AG04450 (cell line): ENCODE measurements at places on chromosomes 4 and X.

DNA sequence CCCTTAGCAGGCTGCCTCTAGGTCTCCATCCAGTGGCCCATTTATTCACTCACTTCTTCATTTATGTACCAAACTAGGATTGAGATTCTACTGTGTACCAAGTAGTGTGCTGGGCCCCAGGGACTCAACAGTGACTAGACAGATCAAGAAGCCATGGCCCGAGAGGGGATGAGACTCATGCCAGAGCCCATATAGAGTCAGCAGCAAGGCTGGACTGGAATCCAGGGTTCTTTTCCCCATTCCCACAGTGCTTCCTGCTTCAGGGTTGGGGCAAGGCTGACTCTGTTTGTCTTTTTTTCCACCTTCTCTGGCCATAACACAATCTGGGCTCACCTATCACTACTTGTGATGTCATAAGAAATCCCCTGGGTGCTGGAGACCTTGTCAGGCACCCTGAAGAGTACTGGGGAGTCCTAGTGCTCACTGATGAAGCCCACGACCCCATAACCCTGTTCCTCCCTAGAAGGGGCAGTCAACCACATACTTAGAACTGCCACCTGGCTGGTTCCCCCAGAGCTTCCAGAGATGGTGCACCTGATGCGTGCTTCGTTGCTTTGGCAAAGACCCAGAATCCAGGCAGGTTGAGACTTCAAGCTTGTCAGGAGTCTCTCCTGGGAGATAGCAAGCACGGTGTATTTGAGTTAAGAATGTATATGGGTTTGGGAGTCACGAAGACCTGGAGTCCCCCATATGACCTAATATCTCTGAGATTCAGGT lies 6.2 kb downstream of the RTL5 start:
- no peak for DNase-seq

DNA sequence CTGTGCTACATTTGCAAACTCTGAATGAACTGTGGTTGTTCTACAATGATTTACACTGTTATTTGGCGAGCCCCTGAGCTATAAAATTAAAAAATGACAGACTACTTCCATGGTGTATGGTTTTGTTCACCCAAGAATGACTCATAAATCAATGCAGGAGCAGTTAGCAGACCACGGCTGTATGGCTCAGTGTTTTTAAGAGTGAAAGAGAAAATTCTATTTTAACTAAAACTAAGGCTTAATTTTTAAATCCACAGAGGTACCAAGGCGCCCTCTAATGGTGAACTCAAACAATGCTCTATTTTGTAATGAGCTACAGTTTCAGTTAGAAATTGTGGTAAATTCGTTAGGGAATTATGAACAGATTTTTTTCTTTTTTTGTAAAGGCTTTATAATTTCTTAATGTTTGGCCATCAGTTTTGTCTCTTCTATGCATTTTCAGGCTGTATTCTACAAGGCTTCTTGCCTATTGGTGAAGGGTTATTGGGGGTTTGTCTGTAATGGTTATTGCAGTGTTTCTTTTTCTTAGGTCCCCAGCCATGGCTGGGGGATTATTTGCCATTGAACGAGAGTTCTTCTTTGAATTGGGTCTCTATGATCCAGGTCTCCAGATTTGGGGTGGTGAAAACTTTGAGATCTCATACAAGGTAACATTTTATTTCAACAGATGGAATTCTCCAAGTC lies 32.5 kb downstream of the HMGB2 start:
- DNase-seq = peak; percentile 16

- peak; percentile 13 for DNase-seq
These were observed 464 bp downstream of the RAP1GDS1 start for GRCh38 chr4:98261405-98262291.

GRCh38 chr4:35511851-35512250 lies 732.5 kb downstream of the ARAP2 start:
- DNase-seq = no peak

GRCh38 chr4:2755821-2756690 lies at the start of gene TNIP2:
Gene TNIP2, minus strand, starts transcription at chr4:2756336. Its CDS starts 47 bp downstream, at chr4:2756289.
- DNase-seq = peak; percentile 29

GRCh38 chr4:3821580-3822229 lies 55.5 kb downstream of the ADRA2C start:
- DNase-seq = no peak

GRCh38 chrX:110026099-110026844 lies 23.4 kb downstream of the TMEM164 start:
- no peak for DNase-seq

GRCh38 chr4:42310358-42310757 lies 86.9 kb upstream of the SHISA3 start:
- DNase-seq = no peak

DNA sequence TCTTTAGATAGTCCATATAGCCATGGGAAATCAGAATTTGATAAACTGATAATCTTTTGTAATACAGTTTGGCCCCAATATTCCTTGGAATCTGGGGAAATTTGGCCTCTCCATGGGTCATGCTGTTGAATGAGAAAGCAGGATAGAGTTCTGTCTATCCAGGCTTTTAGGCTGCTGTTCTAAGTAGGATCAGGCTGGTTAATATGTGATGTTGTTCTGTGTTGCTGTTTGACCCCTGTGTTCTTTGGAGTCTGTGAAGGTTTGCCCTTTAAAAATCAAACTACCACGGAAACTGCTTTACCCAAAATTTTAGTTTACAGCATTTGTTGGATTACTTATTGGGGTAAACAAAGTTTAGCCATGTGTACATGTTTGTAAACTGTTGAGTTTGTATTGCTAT lies 114.5 kb downstream of the ZNF330 start:
- DNase-seq = no peak
